Choroid plexus epithelial cell (primary cell): ENCODE measurements at places on chromosomes 2 and 18.

DNA sequence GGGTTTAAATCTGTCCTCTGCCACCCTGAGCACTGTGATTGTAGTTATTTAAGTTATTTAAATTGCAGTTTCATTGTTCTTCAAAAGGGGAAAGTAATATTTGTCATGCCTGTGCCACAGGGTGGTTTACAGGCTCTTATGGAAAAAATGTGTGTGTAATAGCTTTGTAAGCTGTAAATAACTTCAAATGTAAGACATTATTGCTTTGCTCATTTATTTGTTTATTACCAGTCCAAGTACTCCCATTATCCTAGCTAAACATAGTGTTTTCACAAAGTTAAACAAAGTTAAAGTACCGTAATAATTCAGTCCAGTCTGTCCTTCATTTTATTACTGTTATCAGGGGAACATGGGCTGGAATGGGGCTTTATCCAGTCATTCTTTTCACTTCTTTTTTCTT, 43.4 kb upstream of the IGFBP2 start:
- no peak for DNase-seq

- no peak for DNase-seq
Measured at GRCh38 chr2:28188436-28188835, 204.2 kb upstream of the FOSL2 start.

DNA sequence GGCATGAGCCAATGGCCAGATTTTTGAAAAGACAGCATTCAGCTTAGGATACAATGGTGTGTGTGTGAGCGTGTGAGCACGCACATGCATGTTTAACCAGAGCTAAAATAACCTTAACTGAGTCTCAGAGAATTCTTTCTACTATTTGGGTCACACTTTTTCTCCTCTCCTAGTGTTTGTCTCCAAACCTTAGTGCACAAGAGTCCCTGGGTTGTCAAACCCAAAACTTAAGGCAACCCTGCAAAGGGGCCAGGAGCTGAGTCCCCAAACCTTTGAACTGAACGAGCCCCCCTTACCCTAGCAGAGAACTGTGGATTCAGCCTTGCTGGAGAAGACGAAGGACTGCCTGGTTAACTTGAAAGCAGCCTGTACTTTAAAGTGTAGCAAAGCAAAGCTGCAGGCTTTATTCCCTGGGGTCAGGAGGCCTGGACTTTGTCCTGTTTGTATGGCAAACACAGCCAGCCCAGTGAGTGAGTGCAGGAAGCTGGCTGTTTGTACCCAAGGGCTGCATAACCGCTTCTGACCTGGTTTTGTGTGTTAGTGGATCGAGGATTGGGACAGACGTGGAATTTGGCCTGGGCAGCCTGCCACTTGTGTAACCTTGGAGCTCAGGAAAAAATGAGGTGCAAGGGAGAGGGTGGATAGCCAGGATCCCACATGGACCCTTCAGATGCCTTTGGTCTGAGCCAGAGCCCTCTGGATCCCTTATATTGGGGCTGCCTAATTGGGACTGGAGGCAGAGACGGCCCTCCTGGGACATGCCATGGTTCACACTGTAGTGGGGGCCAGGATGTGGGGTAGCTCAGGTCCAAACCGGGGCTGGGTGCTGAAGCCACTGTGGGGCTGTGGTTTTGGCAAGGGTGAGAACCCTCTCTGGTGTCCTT, 6.4 kb upstream of the PSMD1 start:
- no peak for DNase-seq

GRCh38 chr2:11582862-11583752, 49.3 kb downstream of the GREB1 start:
- DNase-seq, result peak; percentile 67

GRCh38 chr2:201176081-201176481, 6.9 kb upstream of the CASP10 start:
- DNase-seq, result no peak

- peak; percentile 89 for DNase-seq
Measured at GRCh38 chr2:152506843-152507242, 171.9 kb downstream of the FMNL2 start.

DNA sequence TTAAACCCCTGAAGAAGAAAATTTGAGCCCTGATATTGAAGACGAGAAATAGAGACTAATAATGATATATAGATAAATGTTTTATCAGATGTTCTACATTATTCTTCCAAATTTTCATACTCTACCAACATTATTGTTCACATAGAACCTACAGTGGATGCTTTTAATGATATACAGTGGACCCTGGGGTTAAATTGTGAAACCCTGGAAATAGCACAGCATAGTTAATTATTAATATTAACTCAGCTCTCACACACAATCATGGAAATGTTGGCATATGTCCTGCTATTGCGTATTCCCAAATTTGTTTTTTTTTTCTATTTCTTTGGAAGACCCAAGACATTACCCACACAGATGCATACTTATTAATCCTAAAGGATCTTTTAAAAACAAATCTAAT, 579.9 kb downstream of the CCDC85A start:
- no peak for DNase-seq

GRCh38 chr18:63979409-63979920, 9.6 kb downstream of the SERPINB8 start:
- peak; percentile 84 for DNase-seq

DNA sequence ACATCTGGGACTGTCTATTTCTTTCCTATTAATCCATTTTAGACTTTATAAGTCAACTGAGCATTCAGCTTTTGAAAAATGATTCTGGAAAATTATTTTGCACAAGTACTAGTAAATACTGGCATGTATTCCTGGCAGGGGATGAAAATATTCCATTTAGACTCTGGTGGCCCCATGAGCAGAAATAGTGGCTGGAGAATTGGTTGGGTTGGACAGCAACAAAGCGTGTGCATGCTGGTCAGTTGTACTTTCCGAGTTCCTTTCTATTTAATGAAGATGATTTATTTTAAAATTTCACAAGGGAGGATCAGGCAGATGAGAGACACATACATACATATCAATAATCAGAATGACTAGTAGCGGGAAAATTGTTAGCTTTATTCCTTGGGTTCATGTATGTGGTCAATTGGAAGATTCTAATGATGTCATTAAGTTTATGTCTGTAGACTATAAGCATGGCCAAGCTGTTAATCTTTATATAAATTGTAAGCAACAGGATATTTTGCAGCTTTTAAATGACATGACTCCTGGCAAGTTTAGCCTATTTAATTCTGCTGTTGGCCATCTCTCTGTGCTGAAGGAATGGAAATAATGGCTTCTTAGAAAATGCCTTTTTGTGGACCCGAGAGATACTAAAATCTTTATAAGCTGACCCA, 541.6 kb downstream of the SLC4A3 start:
- no peak for DNase-seq

GRCh38 chr2:112972423-112973086, 5.3 kb upstream of the IL36G start:
- no peak for DNase-seq
